NCI-H1694 treated with DMSO at 0.1 percent for 48 hours (cell line): ENCODE measurements at places on chromosomes 12 and 14.

DNA sequence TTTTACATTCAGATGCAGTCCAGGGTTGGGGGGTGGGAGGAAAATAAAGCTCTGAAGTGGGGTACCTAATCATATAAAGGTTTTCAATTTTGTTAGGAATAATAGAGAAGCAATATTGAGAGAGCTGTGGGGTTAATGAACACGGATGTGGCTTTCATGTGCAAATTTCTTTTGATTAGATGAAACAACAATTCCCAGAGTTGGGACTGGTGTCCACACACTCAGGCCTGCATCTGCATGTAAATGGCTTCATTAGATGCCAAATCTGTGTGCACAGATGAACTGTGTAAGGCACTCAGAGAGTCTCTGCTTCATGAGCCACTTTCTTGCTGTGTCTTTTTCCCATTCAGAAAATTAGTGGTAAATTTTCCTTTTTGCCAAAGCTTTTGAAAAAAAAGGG, 377.1 kb upstream of the NOVA1 start:
- DNase-seq: no peak

DNA sequence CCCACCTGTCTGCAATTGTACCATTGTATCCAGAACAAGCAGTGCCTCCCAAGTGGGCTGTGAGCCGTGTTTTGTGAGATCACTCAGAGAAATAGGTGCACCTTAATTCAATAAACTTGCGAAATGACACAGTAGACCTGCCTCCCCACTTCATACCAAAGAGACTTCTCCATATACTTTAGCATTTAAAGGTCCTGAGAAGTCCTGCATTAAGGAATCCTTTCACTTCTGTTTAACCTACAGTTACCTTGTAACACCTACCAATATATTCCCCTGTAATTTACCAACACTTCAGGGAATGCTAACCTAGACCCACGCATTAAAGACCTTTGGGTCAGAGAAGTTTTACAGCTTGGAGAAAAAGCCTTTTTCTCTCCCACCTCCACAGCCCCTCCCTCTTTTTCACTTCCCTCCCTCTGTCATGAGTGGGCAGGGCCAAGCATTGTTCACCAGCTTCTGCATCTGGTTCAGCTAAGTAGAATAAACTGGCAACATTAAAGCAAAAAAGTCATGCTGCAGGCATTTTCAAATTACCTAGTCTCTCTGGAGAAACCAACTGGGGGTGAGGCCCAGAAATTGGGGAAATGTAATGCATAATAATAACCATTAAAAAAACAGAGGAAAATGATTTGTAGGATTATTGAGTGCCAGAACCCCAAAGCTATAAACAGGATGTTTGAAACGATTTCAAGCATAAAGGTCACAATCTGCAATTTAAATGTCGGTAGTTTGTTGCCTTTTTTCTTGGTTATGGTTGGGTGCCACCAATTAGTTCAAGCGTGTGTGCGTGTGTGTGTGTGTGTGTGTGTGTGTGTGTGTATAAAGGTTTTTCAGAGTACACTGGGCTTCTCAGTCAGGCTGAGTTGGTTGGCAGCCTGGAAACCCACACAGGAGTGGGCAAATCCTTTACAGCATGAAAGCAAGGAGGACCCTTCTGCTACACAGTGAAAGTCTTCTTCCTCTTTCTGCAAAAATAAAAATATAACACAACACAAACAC, 13.7 kb upstream of the WSCD2 start:
- DNase-seq: no peak

DNA sequence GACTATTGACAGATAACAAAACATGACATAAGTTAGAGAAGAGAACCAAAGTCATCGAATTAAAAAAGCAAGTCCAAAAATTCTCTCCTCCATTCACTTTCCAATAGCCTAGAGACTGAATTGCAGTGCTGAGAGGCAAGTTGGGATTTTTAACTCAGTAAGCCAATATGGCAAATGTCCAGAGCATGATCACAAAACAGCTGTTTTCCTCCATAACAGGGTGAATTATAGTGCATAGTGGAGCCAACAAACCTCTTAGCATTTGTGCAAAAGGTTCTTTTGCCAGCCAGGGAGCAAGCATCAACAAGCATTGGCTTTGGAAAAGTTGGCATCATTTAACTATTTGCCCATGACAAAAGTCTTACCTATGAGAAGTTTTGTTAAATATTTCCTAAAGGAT, 458.8 kb upstream of the NOVA1 start:
- peak; percentile 95 for DNase-seq

GRCh38 chr12:107487011-107487680, 198.5 kb upstream of the PWP1 start:
- no peak for DNase-seq

DNA sequence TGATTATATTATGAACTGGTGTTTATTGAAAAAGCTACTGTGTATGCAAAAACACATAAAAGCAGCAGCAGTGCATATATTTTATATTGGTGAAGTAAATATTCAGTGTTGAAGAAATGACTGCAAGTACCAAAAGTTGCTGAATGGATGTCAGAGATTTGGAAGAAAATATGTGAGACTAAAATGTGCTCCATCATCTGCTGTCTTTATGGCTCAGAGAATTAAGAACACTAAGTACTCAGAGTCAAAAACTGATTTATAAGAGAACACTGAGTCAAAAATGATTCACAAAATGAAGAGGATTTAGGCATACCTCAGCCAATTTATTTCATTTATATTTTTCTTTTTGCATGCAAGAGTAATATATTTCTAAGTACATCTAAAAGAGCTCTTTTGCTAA, 86.3 kb upstream of the PDZRN4 start:
- DNase-seq: no peak

GRCh38 chr12:7327918-7328317, 24.0 kb downstream of the ACSM4 start:
- DNase-seq: peak; percentile 30

DNA sequence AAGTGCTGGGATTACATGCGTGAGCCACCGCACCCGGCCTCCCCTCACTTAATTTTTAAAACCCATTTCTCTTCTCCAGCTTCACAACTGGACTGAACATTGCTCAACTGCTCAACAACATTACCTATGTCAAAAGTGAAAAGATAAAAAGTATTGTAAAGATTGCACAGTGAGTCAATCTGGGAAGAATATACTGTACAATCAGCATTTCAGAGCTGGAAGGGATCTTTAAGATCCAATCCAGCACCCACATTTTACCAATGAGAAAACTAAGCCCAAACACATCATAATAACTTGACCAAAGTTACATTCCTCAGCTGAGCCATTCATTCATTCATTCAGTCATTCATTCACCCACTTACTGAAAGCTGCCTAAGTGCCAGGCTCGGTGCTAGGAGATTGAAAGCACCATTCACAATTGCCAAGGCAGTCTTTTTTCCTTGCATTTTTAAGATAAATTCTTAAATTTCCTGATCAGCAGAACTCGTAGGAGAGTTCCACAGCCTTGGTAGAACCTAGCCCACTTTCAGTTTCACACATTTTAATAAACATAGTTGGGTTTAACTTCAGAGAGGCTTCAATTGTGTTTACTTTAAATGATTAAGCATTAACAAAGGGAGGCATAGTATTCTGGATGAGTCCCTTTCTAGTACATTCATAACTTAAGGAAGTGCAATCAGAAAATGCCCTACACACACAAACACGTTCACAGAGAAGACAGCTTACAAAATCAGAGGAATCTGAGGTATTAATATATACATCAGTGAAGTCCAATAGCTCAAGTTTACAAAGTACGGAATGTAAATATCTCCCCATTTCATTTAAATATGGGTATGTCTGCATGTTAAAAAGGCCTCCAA, 3.0 kb downstream of the GALNT4 start:
- DNase-seq: no peak

GRCh38 chr12:49255857-49256637, 8.8 kb upstream of the TUBA1C start:
- no peak for DNase-seq

GRCh38 chr12:9742661-9743060, 9.8 kb upstream of the CLECL1 start:
- no peak for DNase-seq

- peak; percentile 77 for DNase-seq
Observed at GRCh38 chr14:60184146-60184904, 19.1 kb upstream of the DHRS7 start.

- no peak for DNase-seq
Observed at GRCh38 chr14:31166271-31166561, 41.4 kb downstream of the HECTD1 start.

GRCh38 chr14:98937712-98938505, 334.1 kb downstream of the BCL11B start:
- DNase-seq: no peak

- DNase-seq: peak; percentile 20
Observed at GRCh38 chr12:22100958-22101748, 55.1 kb downstream of the CMAS start.

GRCh38 chr12:93408813-93409212, 31.1 kb downstream of the NUDT4 start:
- no peak for DNase-seq

GRCh38 chr12:121159467-121160307, 27.0 kb downstream of the P2RX7 start:
- DNase-seq: no peak

DNA sequence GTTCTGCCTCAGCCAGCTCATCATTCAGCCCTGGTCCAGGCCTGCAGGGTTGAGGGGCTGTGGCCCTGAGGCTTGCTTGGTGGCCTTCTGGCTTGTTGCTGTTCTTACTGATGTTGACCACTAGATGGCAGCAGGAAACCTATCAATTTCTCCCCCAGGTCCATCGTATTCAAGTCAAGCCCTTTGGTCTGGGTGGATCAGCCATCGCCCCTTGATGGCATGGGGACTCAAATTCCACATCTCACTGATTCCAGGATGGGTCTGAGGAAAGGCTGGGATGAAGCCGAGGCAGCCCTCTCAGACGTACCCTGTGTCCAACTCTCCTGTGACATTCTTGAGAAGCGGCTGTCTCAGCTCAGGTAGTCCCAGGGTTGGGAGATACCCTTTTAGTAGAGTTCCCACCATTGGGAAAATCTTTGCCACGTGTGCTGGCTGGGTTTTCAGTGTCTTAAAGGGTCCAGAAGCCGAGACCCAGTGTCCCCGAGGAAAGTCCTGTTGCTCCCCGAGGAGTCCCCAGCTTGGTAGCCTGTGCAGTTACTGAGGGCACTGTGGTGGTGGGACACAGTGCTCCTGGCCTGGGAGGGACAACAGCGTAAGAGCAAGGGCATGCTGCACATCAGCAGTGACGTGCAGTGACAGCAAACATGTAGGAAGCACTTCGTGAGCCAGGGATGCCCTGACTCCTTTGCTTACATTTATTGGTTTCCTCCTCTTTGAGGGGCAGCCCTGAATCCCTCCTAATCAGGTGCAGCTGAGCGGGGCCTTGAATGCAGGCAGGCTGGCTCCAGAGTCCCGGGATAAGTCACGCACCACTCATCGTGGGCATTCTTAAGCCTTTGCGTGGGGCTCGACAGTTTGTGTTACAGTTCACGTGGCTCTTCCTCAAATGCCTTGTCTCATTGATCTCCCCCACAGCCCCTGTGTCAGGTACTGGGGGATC, 58.6 kb downstream of the TSPAN9 start:
- DNase-seq: peak; percentile 80

DNA sequence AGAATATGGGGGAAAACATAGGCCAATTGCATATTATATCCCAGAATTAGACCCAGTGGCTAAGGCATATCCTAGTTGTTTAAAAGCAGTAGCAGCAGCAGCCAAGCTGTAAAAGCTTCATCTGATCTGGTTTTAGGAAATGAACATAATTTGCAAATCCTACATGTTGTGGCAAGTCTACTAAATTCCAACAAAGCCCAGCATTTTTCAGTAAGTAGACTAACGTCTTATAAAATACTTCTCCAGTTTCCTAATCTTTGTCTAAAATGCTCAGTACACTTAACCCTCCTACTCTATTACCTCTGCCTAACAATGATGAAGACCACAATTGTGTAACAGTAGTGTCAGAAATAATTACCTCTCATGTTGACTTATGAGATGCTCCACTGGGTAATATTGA, 70.9 kb upstream of the RERGL start:
- no peak for DNase-seq

- no peak for DNase-seq
Observed at GRCh38 chr12:106049546-106049945, 89.2 kb downstream of the NUAK1 start.

DNA sequence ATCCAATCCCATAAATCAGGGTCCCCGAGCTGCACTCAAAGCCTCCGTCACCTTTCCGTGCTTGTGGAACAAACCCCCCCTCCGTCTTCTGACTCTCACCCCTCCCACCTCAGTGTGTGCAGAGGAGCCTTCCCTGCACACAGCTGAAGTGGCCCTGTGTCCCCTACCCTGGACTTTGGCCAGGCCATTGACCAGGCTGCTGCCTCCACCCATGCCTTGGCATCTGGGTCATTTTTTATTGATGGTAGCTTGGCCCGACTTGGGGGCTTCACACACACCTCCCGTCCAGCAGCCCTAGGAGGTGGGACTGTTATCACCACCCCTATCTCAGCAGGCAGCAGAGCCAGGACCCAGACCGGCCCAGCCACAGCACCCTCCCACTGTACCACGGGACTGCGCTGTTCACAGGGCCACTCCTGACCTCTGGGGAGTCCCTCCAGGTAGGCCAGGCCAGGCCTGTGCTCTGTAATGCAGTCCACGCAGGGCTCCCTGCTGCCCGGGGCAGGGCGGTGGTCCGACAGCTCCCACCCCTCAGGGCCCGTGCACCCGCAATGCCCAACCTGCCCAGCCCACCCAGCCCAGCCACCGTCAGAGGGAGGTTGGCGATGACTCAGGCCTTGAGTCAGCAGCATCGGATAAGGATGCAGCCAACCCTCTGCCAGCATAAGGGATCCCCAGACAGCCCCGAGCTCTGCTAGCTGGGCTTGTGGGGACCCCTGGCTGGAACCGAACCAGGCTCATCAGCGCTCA, 9.2 kb upstream of the INF2 start:
- no peak for DNase-seq

- peak; percentile 64 for DNase-seq
Observed at GRCh38 chr12:104108755-104109445, 29.1 kb downstream of the NFYB start.

GRCh38 chr14:36518586-36519430, 1.2 kb downstream of the NKX2-1 start:
- DNase-seq: no peak

DNA sequence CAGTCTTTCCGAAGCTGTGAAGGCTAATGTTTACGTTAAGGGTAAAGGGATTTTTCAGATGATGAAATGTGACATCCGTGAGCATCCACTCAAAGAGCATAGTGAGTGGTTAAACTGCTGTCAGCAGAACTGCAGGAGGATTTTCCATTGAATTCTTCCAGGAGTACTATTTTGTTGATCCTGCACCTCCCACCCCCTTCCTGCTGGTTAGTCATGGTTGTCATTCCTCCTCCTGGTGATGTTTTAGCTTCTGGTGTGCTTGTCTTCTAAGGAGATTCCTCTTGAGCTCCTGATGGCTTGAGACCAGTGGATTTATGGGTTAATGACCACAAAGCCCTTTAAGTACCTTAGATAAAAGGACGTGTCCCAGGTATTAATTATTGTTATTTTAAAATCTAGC, 2.4 kb upstream of the GPRC5D start:
- no peak for DNase-seq

- DNase-seq: no peak
Observed at GRCh38 chr12:11688379-11688778, 38.9 kb downstream of the ETV6 start.

DNA sequence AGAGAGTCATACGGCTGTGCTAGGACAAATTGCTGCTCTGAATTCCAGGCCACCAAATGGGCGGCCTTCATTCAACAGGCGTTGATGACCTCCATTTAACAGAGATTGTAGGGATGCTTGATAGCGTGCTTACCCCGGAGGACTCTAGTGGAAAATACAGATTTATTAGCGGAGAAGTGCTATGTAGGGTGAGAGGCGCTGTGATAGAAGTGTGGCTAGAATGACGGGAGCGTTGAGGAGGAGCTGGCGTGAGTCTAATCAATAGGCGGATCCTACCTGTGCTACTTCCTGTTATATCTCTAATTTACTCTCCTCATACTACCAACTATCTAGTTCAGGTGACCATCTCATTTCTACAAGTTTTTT, 668 bp downstream of the MRPS35 start:
- peak; percentile 29 for DNase-seq
